GM23338 (cell line): ENCODE measurements at places on chromosomes 3 and 15. TPM values are rescaled to one million over a fixed set of nuclear protein-coding genes. Genes with fewer than 3 reads are reported as not detected.

Gene KLF15
- 14.0 and 19.8 TPM in 2 replicates for total RNA-seq

Gene IMPG2
- total RNA-seq: not detected in 2 replicates

Gene CCDC80
- total RNA-seq: 5.4 and 8.1 TPM in 2 replicates

DNA sequence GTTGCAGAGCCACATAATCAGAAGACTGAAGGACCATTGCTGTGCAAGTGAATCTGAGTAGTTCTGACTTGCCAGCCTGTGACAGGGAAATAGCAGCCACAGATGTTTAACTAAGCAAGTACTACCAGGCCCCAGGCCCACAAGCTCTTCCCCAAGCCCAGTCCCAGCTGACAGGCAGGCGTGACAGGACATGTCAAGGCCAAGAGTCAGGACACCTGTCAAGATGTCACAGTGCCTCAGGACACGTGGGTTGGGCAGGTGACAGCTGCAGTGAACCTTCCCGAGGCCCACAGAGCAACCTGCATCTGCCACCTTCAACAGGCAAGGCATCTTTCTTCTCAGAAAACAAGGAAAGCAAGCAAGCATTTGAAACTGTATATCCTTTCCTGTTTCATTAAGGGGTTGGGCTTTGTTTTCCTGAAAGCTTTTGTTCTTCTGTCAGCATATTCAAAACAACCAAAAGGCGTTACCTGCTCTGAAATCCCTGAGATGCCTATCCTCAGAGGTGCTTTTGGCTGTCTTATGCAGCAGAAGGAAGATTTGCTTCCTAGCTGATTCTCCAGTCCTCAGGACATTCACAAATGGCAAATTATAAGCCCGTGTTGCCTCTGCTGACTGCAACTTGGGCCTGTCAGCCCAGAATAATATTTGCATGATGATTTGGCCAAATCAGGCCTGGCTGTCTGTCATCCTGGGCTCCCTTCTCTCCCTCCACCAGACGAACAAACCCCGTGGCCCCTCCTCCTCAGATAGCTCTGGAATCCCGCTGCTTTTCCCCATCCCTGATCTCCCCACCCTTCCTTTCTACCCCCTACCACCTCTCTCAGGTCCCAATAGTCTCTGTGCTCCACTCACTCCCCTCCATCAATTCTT is 171.8 kb upstream of the WNT5A start:
- no peaks in the 10 kb centered on the region for H3K27me3 ChIP-seq
- peak; percentile 74 for DNase-seq
- H3K36me3 ChIP-seq: no peaks in the 10 kb centered on the region

- DNase-seq: peak; percentile 52
- H3K27ac ChIP-seq: no peak overlapping the region
- peaks cover 5% of the 10 kb centered on the region for H3K4me1 ChIP-seq
- H3K27me3 ChIP-seq: no peaks in the 10 kb centered on the region
- H3K36me3 ChIP-seq: no peaks in the 10 kb centered on the region
- H3K4me3 ChIP-seq: no peak overlapping the region
Observed at GRCh38 chr15:33182278-33182905, 12.1 kb downstream of the FMN1 start.

DNA sequence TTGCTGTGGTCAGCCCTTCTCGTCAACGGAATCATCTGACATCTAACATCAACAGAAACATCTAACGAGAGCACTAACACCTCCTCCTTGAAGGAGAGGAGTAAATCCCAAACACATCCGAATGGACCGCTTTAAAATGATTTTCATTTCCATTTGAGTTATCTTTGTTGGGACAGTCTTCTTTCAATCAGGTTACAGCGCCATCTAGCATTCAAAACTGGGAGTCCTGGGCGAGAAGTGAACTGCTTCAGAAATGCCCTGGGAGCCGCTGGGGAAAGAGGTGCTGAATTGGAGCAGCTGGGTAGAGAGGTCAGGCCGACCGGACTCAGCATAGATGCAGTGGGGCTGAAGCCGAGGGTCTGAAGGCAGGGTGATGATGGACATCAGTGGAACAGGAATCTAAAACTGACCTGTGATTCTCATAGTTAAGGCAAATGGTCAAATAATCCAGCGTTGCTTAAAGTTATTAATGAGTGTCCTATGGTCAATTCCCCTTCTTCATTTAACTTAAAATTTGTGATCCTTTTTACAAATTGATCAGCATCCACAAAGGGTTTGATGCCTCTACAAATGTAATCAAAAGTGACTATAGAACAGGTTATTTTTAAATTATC is 170.0 kb upstream of the NDN start:
- no peaks in the 10 kb centered on the region for H3K36me3 ChIP-seq
- H3K4me3 ChIP-seq: no peak overlapping the region; the same call in 1 of the 2 replicates
- DNase-seq: peak; percentile 91
- peaks cover 6% of the 10 kb centered on the region; the same call in 1 of the 2 replicates for H3K4me1 ChIP-seq

- H3K27me3 ChIP-seq: no peaks in the 10 kb centered on the region
- no peaks in the 10 kb centered on the region; the same call in 1 of the 2 replicates for H3K36me3 ChIP-seq
- no peak for DNase-seq
- no peak overlapping the region for H3K27ac ChIP-seq
Observed at GRCh38 chr3:152977366-152977765, 142.4 kb downstream of the P2RY1 start.

DNA sequence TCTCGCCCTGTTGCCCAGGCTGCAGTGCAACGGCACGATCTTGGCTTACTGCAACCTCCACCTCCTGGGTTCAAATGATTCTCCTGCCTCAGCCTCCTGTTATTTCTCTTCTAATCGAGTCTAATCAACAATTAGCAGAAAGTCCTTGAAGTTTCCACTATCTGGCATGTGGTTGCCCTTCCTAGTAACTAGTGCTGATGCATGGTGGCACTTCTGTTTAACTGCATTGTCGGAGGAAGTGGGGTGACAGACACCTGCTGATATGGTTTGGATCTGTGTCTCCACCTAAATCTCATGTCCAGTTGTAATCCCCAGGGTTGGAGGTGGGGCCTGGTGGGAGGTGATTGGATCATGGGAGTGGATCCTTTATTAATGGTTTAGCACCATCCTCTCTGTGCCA is 9.2 kb downstream of the CRTAP start:
- H3K4me3 ChIP-seq: no peak overlapping the region
- peaks cover 17% of the 10 kb centered on the region; the same call in 1 of the 2 replicates for H3K36me3 ChIP-seq
- no peaks in the 10 kb centered on the region for H3K27me3 ChIP-seq

GRCh38 chr3:114525278-114525677 is 231.4 kb downstream of the TIGIT start:
- no peak overlapping the region for H3K4me3 ChIP-seq
- H3K27ac ChIP-seq: no peak overlapping the region
- H3K27me3 ChIP-seq: no peaks in the 10 kb centered on the region
- no peaks in the 10 kb centered on the region for H3K36me3 ChIP-seq
- peaks cover 4% of the 10 kb centered on the region for H3K4me1 ChIP-seq

DNA sequence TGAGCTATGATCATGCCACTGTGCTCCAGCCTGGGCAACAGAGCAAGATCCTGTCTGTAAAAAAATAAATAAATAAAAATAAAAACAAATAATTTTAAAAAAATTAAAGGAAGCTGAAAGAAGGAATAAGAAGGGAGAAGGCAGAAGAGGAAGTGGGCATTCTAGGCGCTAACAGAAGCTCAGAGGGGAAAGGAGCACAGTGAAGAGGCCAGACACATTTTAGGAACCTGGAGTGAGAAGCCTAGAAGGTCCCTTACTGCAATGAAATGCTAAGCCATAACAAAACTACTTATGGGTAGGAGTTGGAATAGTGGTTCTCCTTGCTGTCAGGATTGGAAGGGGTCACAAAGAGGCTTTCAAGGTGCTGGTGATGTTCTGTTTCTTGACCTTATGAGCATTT is 64.0 kb downstream of the ITGB5 start:
- no peak overlapping the region for H3K4me3 ChIP-seq
- H3K36me3 ChIP-seq: peaks cover 19% of the 10 kb centered on the region; the same call in 1 of the 2 replicates
- H3K27ac ChIP-seq: no peak overlapping the region
- no peaks in the 10 kb centered on the region for H3K27me3 ChIP-seq

- H3K36me3 ChIP-seq: no peaks in the 10 kb centered on the region
- H3K27me3 ChIP-seq: no peaks in the 10 kb centered on the region
- H3K27ac ChIP-seq: no peak overlapping the region
- DNase-seq: no peak
- no peak overlapping the region for H3K4me3 ChIP-seq
Observed at GRCh38 chr15:37136666-37137065, 36.3 kb upstream of the MEIS2 start.

DNA sequence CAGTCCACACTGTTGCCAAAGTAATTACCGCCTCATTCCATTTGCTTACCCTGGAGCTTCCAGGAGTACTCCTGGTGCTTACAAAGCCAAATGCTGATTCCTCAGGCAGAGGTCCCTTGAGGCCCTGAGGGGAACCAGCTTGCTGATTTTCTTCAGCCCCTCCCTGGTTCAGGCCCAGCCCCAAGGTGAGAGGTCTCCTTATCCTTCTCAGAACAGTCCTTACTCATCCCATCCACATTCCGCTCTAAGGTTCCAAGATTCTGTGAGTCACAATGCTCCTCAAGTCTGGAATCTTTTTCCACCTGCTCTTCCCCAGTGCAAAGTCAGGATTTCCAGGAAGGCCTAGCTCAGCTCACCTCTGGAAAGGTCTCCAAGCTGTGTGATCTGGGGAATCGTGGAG is 1.8 kb upstream of the ATP10A start:
- no peaks in the 10 kb centered on the region for H3K36me3 ChIP-seq
- no peak overlapping the region for H3K27ac ChIP-seq
- no peak for DNase-seq
- H3K27me3 ChIP-seq: peaks cover 47% of the 10 kb centered on the region
- peaks cover 10% of the 10 kb centered on the region for H3K4me1 ChIP-seq

DNA sequence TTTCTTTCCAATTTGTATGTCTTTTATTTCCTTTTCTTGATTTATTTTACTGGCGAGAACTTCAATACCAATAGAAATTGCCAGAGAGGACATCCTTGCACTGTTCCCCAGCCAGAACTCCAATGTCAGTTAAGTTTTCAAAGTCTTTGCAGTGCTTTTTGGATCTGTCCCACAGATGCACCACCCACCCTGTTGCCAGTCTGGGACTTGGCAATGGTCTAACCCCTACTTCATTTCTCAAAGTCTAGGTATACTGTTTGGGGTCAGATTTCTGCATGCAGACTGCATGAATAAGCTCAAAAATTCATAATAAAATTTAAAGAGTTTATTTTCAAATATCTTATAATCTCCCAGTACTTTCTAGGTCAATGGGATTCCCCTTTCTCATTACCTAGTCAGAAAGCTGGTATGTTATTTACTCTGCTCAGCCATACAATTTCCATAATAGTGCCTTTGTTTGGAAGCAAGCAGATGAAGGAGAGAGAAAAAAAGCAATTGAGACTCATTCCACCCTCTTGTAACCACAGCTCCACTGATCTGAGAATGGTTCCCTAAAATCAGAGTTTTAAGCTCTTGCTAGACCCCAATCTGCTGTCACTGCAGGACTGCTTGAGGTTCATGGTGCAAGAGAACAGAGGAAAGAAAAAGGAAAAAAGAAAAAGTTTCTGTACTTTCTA is 125.9 kb upstream of the PLXND1 start:
- H3K36me3 ChIP-seq: no peaks in the 10 kb centered on the region
- peak; percentile 47 for DNase-seq
- peak overlapping the region; percentile 34; the same call in 1 of the 2 replicates for H3K4me3 ChIP-seq
- H3K27me3 ChIP-seq: no peaks in the 10 kb centered on the region
- H3K27ac ChIP-seq: peak overlapping the region; percentile 63; the same call in 1 of the 2 replicates

DNA sequence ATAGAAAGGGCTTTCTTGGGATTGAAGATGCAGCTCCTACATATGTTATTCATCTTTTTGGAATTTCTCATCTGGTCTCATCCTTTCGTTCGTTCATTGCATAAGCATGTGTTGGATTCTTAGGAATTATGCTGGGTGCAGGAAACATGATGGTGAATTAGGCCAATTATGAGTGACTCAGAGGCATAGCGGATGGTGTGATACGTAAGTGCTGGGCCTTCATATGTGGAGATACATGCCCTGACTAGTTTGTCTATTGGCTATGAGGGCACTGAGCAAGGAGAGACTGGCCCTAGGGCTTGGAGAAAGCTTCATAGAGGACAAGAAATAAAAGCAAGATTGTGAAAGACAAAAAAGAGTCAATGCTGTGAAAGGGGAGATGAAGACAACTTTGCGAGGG is 235.1 kb downstream of the MYRIP start:
- H3K27me3 ChIP-seq: no peaks in the 10 kb centered on the region
- DNase-seq: no peak
- no peak overlapping the region for H3K4me3 ChIP-seq
- no peaks in the 10 kb centered on the region for H3K36me3 ChIP-seq
- H3K27ac ChIP-seq: no peak overlapping the region

DNA sequence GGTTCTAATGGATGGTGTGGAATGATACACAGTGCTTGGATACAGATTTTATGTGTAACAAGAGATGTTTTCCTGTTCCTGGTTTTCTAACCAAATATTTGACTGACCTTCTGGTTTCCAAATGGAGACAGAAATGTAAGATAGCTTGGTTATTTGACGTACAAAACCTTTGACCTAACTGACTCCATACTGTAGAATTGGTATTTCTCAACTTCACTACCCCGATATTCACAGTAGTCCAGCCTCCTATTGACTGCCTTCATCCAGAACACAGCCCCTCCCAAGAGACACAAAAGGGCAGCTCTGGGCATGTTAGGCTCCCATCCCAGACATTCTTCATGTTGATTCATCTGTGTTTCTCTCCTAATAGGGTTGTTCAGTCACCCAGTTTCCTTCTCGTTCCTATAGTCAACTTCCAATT is 33.4 kb downstream of the MYO1E start:
- H3K4me3 ChIP-seq: no peak overlapping the region
- no peaks in the 10 kb centered on the region for H3K27me3 ChIP-seq
- no peaks in the 10 kb centered on the region for H3K4me1 ChIP-seq

GRCh38 chr15:96150254-96150653 is 180.2 kb upstream of the NR2F2 start:
- H3K4me3 ChIP-seq: no peak overlapping the region
- no peak overlapping the region for H3K27ac ChIP-seq
- no peaks in the 10 kb centered on the region for H3K27me3 ChIP-seq
- no peak for DNase-seq
- H3K4me1 ChIP-seq: no peaks in the 10 kb centered on the region

DNA sequence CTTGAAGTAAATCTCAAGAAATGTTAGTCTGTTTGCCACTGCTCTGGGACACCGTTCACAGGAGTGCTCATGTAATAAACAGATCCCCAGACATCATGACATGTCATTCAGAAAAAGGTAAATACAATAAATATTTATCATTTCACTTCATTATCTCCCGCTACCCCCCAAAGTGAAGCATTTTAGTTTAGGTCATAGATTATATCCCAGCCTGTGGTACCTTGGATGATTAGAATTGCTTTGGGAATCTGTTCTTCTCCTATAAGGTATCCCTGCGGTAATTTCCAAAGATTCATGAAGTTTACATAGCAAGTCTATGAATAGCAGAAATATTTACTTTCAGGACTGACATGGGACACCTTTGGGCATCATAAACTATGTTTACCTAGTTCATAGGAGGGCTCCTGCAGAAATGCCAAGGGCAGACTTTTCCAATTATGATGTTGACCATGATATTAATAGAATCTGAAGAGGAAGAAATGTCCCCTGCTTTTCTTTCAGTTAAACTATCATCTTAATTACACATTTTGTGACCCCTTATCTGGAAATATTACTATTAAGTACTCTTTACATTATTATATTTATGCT is 268.0 kb downstream of the NAALADL2 start:
- H3K4me3 ChIP-seq: no peak overlapping the region
- H3K27ac ChIP-seq: no peak overlapping the region
- no peak for DNase-seq
- peaks cover 6% of the 10 kb centered on the region; the same call in 1 of the 2 replicates for H3K36me3 ChIP-seq
- no peaks in the 10 kb centered on the region for H3K4me1 ChIP-seq

GRCh38 chr3:52433328-52433995 is 11.4 kb downstream of the SEMA3G start:
- no peak overlapping the region for H3K4me3 ChIP-seq
- no peaks in the 10 kb centered on the region for H3K4me1 ChIP-seq
- no peak overlapping the region for H3K27ac ChIP-seq
- H3K36me3 ChIP-seq: no peaks in the 10 kb centered on the region
- no peak for DNase-seq
- no peaks in the 10 kb centered on the region for H3K27me3 ChIP-seq
